ENCODE measurements at places on chromosomes 2 and 18.

- DNase-seq, result no peak
These were observed 15.7 kb downstream of the MAL start for GRCh38 chr2:95041060-95041823.

DNA sequence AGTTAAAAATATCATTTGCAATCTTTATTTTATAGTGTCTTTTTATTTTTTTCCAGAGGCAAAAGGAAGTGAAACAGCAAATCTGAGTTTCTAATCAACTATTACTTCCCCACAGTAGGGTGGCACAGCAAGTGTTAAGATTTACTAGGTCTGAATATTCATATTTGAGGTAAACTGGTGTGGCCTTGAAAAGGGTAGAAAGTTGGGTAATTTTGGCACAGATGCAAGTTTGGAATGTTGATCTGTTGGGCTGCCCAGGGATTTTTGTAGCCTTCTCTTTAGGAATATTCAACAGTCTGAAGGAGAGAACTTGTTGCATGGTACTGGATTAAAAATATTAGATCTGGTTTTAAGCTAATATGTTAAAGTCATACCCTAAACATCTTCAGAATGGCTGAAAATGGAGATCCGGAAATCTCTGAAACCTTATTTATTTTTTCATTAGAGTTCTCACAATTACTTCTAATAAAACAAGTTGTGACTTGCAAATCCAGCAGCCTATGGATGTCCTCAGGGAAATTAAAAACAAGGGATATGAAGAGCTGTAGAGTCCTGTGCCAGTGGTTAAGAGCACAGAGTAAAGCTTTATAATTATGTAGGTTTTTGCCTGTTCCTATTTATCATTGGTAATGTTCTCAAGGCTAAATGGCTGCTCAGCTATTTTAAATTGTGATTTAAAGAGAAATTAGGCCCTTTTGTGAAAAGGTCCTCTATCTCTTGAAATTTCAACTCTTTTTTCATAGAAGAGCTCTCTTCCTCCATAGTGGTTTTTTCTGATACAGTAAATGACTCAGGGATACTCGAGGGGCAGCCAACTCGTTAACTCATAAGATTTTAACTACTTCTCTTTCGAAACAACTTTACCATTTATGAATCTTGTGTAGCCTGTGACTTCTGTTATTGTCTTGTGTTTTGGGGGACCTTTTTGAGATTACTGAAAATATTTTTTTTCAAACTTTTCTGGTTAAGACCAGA, 11.0 kb downstream of the TANK start:
- DNase-seq, result no peak

- DNase-seq, result no peak
These were observed 173.9 kb upstream of the PID1 start for GRCh38 chr2:229445019-229445418.

GRCh38 chr2:134660626-134661402, 58.0 kb downstream of the TMEM163 start:
- no peak for DNase-seq

- DNase-seq, result no peak
These were observed 374.2 kb upstream of the ID2 start for GRCh38 chr2:8307606-8308180.

DNA sequence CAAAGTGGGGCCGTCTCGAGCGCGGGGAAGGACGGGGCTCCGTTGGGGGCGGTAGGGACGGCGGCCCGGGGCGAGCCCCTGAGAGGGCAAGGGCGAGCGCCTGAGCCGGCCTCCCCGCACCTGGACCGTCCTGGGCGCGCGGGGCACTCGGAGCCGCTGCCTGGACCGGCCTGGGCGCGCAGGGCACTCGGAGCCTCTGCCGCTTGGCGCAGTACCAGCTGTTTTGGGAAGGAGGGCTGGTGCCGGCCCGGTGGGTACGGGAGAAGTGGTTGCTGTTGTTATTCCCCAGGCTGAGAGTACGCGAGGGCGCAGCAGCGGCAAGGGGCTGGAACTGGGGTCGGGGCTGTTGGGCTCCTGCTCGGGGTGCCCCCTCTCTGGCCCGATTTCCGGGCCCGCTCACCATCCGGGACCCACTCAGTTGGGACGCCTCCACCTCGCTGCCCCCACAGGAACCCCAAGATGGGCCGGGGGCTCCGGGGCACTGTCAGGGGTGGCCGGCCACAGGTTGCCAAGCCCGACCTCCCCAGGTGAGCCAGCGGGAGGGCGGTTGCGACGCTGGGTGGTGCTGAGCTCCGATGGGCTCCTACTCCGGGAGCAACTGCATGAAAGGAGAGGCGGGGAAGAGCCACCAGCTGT, 579 bp downstream of the ARHGEF4 start:
- DNase-seq, result no peak

DNA sequence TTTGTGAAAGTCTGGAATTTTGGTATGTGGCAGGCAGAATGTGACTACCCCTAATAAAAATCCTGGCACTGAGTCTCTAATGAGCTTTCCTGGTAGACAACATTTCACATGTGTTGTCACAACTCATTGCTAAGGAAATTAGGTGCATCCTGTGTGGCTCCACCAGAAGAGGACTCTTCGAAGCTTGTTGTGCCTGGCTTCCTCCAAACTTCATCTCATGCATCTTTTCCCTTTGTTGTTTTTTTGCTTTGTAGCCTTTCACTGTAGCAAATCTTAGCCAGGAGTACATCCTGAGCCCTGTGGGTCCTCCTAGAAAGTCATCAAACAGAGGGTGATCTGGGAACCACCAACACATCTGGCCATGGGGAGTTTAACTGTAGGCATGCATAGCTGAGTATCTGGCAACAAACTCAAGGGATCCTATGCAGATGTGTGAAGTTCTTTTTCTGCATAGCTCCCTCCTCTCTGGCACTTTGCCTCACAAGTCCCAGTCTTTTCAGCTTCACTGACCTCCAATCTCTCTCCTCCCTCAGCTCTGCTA, 42.1 kb upstream of the SERTAD2 start:
- DNase-seq, result no peak

GRCh38 chr2:238974501-238975166, 126.7 kb downstream of the TWIST2 start:
- DNase-seq, result no peak

GRCh38 chr2:108355906-108356734, 21.6 kb upstream of the SULT1C4 start:
- no peak for DNase-seq

- no peak for DNase-seq
These were observed 25.7 kb downstream of the SLC4A1AP start for GRCh38 chr2:27689424-27689823.

DNA sequence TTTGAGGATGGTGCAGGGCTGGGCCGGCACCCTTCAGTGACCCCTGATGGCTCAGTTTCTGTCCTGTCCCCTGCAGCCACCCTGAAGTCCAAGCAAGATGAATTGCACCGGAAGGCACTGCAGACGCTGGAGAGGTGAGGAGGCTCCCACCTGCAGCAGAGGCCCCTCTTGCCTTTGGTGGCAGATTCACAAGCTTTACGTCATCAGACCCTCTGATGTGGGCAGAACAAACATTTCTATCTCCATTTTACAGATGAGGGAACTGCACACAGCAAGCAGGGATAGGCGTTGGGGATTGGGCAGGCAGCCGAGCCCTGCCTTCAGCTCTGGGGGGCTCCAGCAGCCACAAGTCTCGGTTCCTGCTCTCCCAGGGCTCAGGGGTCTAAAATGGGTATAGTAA, 107.7 kb upstream of the MCFD2 start:
- no peak for DNase-seq

GRCh38 chr2:187079901-187080300, 230.9 kb upstream of the ZSWIM2 start:
- no peak for DNase-seq

GRCh38 chr2:135676031-135676430, 65.6 kb upstream of the UBXN4 start:
- DNase-seq, result no peak

DNA sequence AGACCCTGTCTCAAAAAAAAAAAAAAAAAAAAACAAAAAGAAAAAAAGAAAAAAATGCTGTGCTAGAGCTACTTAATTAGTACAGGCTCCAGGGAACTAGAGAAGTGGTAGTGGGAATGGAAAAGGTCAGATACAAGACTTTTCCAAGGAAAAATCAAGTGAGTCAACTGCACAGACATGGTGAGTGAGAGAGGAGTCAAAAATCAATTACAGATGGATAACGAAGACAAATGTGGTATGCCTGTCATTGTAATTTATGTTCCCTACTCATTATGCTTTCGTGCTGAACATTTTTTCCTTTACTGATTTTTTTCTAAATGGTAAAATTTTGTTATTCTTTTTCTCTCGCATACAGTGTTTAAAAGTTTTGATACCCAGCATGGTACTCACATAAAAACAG, 111.5 kb downstream of the MDH1 start:
- DNase-seq, result no peak

DNA sequence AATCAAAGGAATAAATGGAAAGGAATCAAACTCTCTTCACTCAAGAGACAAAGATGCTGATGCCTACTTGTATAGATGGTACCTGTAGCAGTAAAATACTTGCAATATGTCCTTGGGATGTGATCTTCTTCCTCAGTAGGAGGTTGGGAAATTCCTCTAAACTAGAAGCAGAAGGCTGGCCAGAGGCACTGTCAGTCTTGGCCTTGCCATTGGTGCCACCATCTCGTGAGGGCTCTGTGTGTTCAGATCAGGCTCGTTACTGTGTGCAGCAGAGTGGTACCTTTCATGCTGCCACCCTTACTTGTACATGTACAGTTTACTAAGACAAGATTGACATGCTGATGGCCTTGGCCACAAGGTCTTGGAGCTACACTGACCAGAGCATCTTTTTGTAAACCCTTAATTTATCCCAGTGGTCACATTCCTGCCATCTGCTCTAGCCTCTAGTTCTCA, 169.0 kb downstream of the MYCN start:
- no peak for DNase-seq

GRCh38 chr2:143934626-143935481, 585.1 kb downstream of the ZEB2 start:
- DNase-seq, result no peak

- no peak for DNase-seq
These were observed 35.8 kb upstream of the SCLY start for GRCh38 chr2:238024986-238025385.

GRCh38 chr2:205474741-205475415, 207.4 kb upstream of the NRP2 start:
- no peak for DNase-seq

DNA sequence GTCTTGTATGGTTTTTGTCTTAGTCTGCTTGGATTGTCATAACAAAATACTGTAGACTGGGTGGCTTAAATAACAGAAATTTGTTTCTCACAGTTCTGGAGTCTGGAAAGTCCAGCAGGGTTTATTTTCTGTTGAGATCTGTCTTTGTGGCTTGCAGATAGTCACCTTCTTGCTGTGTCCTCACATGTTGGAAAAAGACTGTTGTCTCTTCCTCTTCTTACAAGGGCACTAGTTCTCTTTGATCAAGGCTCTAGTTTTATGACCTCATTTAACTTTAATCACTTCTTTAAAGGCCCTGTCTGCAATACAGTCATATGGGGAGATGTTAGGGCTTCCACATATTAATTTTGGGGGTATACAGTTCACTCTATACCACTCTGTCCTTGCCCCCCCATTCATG, 56.5 kb downstream of the NBEAL1 start:
- DNase-seq, result no peak

DNA sequence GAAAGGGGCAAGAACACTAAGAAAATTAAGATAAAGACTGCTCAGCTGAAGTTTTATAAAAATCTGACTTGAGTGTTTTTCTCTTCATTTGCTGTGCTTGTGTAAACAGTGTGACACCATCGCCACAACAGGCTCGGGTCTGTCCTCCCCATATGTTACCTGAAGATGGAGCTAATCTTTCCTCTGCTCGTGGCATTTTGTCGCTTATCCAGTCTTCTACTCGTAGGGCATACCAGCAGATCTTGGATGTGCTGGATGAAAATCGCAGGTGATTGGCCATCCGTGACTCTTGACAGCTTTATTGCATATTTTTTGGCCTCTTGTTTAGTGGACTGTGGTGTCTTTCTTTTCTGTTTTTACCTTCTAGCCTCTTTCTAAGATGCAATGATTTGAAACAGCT, 22.1 kb downstream of the MFF start:
- no peak for DNase-seq

DNA sequence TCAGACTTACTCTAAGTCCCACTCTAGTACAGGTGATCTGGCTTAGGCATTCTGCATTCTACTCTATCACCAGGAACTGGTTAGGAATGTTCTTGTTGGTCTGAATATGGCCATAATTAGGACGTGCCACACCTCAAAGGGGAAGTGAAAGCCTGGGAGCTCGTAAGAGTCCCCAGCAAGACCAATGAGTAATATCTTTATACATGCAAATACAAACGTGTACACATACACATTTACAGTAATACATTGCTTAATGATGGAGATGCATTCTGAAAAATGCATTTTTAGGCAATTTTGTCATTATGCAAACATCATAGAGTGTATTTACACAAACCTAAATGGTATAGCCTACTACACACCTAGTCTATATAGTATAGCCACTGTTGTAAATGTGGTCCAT, 19.5 kb upstream of the ERCC3 start:
- DNase-seq, result no peak

DNA sequence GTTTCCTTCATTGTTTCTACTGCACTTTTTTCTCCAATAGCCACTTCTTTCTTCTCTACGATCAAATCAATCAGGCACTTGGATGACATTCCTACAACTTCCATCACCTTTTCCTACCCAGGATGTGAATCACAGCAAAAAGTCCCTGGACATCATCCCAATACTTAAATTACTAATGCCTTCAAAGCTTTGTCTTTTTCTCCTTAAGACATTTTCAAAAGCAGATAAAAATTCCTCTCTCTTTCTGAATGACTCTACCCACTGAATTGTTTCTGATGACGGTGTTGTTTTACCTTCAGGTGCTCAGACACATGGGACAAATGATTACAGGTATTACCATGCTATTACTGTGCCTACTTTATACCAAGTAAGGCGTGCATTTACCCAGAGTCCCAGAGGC, 500.9 kb downstream of the FBXO15 start:
- no peak for DNase-seq

- no peak for DNase-seq
These were observed 6.6 kb downstream of the TRAF3IP1 start for GRCh38 chr2:238326801-238327365.

- peak; percentile 96 for DNase-seq
These were observed 43.1 kb downstream of the INPP4A start for GRCh38 chr2:98487806-98488189.

DNA sequence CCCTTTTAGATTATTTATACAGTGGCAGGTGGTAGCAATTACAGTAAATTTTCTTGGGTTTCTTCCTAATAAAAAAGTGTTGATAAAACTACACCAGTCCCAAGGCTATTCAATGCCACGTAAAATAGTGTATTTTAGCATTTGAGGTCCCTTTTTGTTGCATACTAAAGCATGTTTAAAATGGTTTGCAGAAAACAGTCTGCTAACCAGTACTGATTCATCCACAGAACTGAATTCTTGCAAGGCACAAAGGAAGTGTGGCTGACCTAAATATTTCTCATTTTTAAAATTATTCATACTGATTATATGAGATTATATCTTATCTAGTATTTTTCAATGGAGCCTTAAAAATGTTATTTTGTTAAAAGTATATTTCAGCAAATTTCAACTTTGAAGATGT, 98.1 kb downstream of the SMAD2 start:
- DNase-seq, result no peak

DNA sequence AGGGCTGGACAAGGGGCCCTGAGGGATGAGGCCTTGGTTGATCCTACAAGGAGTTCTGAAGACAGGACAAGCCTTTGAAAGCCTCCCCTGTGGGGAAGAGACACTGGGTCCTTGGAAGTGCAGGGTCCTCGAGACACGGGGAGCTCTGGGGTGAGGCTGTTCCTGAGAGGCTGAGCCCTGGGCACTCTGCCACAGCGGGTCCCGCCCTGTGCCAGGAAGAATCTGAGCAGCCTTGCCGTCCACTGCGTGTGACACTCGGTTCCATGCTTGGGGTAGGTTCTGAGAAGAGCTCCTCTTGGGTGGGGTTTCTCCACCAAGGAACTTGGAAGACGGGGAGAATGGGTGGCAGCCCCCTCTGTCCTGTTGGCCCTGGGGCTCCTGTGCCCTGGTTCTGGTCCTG, 13.9 kb downstream of the SNTG2 start:
- DNase-seq, result no peak

Data from MM.1S (cell line).